GM23248 (cell line): ENCODE measurements at places on chromosomes 1 and 21. TPM values are rescaled to one million over a fixed set of nuclear protein-coding genes. Genes with fewer than 3 reads are reported as not detected.

FCRL5 gene
- polyA plus RNA-seq, result not detected in 2 replicates

PLCH2 gene
- not detected in 2 replicates for polyA plus RNA-seq

RAB29 gene
- polyA plus RNA-seq, result 18.0 and 18.1 TPM in 2 replicates

FAM131C gene
- 1.3 and 1.8 TPM in 2 replicates for polyA plus RNA-seq

SELE gene
- polyA plus RNA-seq, result not detected in 2 replicates
